ENCODE measurements at places on chromosomes 13 and 19.

- peak; percentile 64 for DNase-seq
Measured at GRCh38 chr13:27362064-27362751, 62.2 kb upstream of the GTF3A start.

DNA sequence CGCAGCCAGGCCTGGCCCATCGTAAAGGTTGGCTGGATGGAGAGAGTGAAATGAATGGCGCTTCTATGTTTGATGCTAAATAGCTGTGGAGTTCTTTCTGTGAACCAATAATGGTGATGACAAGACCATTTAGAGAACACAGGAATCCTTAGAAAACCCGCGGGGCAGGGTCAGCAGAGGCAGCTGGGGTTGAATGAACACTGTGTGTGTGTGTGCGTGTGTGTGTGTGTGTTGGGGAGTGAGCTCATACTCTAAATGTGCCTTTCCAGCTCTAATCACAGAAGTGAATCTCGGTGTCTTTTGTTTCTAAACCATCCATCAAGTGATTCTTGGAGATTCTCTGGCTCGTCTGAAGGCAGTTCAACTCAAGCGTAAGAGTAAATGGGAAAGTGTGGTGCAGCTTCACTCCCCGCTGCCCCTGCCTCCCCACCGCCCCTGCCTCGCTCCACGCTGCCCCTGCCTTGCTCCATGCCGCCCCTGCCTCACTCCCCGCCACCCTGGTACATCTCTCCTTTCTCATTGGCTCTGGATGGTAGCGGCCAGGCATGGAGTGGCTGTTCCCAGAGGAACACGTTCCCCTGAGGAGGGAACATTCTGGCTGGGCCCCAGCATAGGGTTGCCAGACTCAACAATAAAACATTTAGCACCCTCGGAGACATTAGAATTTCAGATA lies 21.2 kb downstream of the TMPRSS9 start:
- peak; percentile 19 for DNase-seq

- no peak for DNase-seq
Measured at GRCh38 chr19:18477974-18478373, 40.0 kb upstream of the ISYNA1 start.

DNA sequence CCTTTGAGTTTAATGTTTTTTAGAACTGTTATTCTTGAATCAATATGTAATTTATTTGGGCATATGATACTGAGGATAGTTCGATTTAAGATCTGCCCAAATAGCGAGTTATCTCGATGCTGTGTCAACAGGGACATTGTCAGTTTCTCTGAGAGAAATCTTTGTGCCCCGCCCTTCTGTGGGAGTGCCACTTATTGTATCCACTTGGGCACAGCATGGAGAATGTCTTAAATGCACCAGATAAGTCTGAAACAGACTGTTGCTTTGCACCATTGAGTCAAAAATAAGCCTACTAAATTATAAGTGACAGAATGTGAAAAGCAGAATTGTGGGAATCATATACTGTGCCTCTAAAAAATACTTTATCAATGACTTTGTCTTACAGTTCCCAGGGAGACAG lies 45.6 kb downstream of the RNASEH2B start:
- no peak for DNase-seq

DNA sequence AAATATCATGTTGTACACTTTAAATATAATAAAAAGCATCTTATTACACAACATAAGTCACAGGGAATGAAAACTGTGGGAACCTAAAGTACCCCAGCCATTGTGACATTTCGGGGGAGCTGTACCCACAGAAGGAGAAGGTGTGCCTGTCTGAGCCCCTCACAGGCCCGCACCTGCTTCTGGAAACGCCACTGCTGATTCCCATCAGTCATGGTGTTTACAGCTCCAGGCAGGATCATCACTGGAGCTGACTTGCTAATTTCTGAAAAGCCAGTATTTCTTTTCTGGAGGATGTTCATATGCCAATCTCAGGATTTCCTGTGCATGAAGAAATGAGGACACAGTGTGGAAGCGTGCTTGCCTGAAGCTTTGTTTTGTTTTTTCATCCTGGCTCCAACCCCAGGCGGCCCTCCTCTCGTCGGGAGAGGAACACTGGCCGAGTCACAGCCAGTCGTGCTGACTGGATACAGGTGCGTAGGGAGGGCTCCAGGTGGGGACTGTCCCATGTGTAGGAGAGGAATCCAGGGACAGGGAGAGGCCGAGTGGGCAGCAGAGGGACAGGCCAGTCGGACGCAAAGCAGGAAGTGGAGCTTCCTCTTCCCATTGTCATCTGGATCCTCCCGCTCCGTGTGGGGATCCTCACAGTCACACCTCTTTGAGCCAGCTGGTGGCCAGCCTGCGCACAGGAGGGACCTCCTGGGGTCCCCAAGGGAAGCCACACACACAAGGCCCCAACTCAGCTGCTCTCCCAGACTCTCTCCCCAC lies 4.2 kb upstream of the ATP12A start:
- no peak for DNase-seq

DNA sequence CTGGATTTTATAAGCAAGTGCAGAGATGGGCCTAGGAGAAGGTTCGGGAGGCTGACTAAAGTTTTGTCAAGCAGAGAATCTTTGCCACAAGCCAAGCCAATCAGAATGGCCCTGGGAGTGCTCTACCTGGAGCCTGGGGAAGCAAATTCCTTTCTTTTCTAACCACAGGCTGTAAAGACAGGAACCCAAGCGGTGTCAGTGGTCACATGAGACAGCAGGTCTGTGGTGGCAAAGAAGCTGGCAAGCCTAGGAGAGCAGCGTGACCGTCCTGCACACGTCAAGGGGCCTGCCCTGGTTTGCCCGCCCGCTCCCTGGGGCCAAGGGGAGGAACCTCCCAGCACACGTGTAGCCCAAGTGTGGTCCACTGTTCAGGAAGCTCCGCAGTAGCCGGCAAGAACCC lies 90.8 kb downstream of the IPO5 start:
- DNase-seq, result no peak

DNA sequence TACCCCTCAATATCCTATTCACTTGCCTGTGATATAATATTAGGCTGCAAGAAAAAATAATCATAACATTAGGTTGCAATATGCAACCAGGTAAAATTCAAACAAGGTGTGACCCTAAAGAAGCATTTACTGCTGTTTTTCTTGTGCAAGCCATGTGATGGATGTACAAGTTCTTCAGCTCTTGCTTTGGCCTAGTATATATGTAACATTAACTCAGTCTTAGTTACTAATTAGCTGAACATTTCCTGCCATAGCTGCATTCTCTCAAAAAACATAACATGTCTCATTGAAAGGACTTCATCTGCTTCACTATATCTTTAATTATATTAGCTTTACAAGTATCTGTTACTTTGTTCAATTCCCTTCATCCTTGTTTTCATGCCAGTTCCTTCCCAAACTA lies 406.8 kb upstream of the HTR2A start:
- no peak for DNase-seq

DNA sequence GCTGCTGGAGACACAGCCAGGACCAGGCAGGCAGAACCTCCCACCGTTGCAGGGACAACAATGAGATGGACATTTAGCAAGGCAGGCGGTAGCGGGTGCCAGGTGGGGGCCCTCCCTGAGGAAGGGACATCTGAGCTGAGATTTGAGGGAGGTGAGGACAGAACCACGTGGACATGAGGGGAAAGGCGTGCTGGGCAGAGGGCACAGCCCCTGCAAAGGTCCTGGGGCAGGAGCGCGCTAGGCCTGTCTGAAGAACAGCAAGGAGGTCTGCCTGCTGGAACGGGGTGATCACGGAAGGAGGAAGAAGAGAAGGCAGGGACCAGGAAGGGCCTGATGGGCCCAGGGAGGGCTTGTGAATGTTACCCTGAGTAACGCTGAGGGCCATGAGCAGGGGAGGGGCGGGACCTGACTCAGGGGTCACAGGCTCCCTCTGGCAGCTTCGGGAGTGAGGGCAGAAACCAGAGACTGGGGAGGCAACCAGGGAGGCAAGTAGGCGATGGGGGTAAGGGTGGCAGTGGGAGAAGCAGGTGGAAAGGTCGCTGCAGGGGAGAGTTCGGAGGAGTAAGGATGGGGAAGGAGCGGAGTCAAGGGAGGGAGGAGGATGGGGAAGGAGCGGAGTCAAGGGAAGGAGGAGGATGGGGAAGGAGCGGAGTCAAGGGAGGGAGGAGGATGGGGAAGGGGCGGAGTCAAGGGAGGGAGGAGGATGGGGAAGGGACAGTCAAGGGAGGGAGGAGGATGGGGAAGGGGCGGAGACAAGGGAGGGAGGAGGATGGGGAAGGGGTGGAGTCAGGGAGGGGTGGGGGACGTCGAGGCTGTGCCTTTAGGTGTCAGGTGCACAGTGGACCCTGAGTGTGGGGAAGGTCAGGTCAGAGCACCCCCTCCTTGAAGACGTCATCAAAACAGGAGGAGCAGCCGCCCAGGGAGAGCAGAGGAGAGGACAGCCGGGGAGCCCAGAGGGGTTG lies 15.7 kb upstream of the B3GNT3 start:
- peak; percentile 51 for DNase-seq

- DNase-seq, result no peak
Measured at GRCh38 chr13:30665638-30666037, 47.9 kb downstream of the USPL1 start.

Measured in fibroblast of skin of right quadriceps (primary cell).